ENCODE measurements at places on chromosomes 3 and 15. TPM values are rescaled to one million over a fixed set of nuclear protein-coding genes. Genes with fewer than 3 reads are reported as not detected.

The ACTC1 gene
- 0.52 TPM for total RNA-seq

The CLDN16 gene
- total RNA-seq = 0.10 TPM

The PRICKLE2 gene
- total RNA-seq = 23.6 TPM

DNA sequence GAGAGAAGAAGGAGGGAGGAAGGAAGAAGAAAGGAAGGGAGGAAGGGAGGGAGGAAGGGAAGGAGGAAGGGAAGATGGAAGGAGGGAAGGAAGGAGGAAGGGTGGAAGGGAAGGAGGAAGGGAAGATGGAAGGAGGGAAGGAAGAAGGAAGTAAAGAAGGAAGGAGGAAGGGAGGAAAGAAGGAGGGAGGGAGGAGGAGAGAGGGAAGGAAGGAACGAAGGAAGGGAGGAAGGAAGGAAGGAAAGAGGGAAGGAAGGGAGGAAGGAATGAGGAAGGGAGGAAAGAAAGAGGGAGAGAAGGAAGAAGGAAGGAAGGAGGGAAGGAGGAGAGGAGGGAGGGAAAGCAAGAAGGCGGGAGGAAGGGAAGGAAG, 31.8 kb upstream of the ALDH1L1 start:
- DNase-seq = no peak

The PLA2G4D gene
- total RNA-seq = not detected

DNA sequence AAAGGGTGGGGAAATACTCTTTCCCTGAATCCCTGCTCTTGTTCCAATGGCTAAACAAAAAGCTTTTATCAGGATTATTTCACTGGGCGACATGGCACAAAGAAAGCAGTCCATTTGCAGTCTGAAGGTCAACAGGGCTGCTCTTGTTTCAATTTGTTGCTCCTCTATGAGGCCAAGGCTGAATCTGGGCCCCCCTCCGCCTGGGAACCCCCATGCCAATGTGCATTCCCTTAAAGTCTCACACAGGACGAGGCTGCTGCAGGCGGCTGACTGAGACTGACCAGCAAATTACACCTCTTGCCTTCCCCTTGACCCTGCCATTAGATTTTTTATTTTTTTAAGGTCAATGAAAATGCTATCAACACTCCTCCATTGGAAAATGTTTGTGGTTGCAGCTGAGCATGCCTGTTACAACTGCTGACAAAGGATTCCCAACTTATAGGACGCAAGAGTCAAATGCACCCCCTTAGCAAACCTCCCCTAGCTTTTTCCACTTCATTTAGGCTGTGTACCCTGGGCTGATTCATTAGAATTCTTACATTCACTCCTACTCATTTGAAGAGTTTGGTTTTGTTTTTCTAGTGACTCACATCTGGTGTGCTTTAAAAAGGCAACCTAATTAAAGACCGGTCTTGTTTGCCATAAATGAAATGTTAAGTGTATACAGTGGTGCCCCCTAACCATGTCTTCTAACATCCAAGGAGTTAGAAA, 60.8 kb upstream of the ARHGEF3 start:
- DNase-seq = no peak

DNA sequence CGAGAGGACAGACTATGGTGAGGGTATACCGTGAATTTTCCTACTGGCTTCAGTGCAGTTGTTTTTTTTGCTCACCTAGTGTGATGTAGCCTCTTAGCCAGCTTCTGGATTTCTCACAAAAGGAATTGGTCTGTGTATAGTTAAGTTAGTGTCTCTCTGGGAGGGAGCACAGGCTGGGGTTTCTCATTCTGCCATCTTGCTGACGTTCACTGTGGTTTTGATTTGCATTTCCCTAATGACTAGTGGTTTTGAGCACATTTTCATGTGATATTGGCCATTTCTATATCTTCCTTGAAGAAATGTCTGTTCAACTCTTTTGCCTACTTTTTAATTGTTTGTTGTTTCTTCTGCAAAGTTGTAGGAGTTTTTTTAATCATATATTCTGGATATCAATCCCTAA, 2.2 kb upstream of the CD86 start:
- no peak for DNase-seq

The USP13 gene
- 5.4 TPM for total RNA-seq

GRCh38 chr3:134372396-134373270, 1.6 kb downstream of the AMOTL2 start:
- no peak for DNase-seq

GRCh38 chr3:42264399-42265058, 1.5 kb downstream of the CCK start:
- DNase-seq = no peak

DNA sequence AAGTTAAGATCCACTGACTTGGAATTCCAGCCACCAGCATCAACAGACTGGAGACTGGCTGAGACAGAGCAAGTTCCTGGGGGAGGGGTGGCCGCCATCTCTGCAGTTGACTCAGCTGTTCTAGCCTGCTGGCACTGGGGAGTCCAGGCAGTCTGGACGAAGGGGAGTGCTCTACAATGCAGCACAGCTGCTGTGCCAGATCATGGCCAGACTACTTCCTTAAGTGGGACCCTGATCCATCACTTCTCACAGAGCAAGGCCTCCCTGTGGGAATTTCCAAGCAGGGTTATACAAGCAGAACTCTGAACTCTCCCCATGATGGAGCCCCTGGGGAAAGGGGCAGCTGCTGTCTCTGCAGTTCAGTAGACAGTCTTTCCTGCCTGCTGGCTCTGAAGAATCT, 35.2 kb downstream of the PYGO1 start:
- DNase-seq = no peak

GRCh38 chr15:88898736-88899135, 3.4 kb upstream of the HAPLN3 start:
- no peak for DNase-seq

DNA sequence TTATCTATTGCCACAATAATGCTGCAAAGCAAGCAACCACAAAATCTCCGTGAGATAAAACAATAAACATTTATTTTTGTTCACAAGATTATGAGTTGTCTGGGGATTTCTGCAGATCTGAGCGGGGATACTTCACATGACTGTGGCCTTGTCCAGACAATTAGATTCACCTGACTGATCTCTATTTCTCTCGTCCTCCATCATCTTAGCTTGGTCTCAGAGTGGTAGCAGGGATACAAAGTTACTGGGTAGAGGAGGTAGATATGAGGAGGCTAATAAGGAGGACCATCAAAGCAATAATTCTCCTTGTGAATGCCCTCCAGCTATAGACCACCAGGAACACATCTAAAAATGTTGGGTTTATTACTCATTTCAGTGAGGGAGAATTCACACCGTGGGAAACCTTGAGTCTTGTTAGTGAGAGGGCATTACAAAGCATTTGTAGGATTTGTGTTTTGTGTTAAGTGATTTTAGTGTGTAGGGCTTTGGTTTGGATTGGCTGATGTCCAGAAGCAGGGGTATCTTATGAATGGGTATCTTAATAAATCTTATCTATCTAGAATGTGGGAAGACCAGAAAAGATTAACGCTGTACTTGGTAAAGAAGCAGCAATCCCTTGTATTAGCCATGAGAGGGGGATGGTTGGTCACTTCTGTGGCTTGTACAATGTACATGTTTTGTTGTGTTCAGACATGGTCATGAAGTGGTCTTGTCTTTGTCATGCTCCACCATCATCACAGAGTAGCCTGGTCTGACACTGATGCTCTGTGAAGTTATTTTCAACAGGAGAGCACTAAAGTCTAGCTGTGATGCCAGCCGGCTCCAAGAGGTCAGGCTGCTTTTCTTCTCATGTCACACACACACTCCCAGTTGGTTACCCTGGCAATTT, 287.6 kb upstream of the STT3B start:
- no peak for DNase-seq

GRCh38 chr3:13555753-13556152, 6.8 kb downstream of the FBLN2 start:
- no peak for DNase-seq

The PRRT3 gene
- total RNA-seq = 11.3 TPM

The LRTM1 gene
- total RNA-seq = 0.29 TPM

The SYNPR gene
- total RNA-seq = 2.3 TPM

The DCBLD2 gene
- total RNA-seq = 51.2 TPM

The DAZL gene
- total RNA-seq = not detected

The TMIE gene
- 0.62 TPM for total RNA-seq

- no peak for DNase-seq
Observed at GRCh38 chr3:175015056-175015635, 156.0 kb downstream of the NAALADL2 start.

The GATA2 gene
- 23.9 TPM for total RNA-seq

The GUCA1C gene
- not detected for total RNA-seq

GRCh38 chr15:97521381-97522285, 438.9 kb upstream of the ARRDC4 start:
- DNase-seq = no peak

The OXTR gene
- 4.1 TPM for total RNA-seq

- DNase-seq = peak; percentile 69
Observed at GRCh38 chr3:19947549-19948225, 790 bp downstream of the RAB5A start.

The CHRNA5 gene
- total RNA-seq = 11.5 TPM

DNA sequence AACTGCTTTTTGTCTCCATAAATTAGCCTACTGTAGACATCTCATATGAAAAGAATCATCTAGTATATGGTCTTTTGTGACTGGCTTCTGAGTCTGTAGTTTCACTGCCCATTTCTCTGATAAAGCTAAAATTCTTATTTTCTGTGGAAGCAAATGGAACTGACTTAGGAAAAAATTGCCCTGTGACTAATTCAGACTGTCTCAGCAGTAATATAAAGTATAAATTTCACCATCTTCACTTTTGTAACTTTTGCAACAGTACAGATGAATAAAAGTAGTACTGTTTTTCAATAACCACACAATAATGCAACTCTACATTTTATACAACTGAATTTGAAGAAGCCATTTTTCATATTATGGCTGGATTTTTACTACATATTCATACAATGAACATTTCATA, 104.1 kb downstream of the TBC1D5 start:
- DNase-seq = no peak

GRCh38 chr15:78955355-78955754, 10.5 kb upstream of the CTSH start:
- no peak for DNase-seq

DNA sequence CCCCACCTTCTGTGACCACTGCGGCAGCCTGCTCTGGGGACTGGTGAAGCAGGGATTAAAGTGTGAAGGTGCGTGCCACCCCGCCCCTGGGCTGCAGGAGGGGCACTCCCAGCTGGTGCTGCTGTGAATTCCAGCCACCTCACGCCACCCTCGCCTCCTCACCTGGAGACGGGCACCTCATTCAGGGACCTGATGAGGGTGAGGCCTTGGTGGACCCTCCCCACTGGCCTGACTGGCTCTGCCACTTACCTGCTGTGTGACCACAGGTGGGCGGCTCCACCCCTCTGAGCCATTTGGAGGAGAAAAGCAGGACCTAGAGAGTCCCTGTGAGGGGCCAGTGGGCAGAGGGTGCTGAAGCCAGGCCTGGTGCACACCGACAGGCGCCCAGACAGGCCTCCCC, 22.5 kb downstream of the PRKCD start:
- DNase-seq = no peak

- DNase-seq = no peak
Observed at GRCh38 chr15:69990566-69991421, 106.9 kb downstream of the TLE3 start.

DNA sequence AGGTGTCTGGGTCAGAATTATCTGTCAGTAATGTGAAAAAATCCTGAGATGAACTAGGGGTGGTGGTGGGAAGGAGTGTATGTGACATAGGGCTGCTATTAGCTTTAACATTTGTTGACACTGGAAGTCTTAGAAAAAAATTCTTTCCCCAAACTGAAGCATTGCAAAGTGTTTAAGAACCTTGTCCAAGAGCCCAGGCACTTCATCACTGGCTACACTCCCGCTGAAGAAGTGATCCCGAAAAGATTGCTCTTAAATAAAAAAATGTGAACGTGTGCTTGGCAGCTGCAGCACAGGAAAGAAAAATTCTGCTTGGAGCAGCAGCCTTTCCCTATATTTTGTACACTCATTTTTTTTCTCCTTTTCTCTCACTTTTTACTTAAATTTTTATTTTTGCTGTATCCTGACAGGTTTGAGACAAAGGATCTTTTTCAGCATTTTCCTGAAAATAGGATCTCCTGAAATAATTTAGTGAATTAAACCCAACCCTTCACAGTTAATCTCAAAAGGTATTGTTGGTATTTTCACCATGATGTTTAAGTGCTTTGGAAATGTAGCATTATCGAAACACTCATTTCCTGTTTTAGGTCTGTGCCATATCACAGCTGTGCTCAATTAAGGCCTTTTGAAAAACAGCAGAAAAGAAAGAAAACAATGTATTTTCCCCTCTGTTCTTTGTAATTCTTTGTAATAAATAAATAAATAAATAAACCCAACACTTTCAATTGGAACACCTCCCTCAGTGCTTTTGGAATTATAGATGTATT, 477.6 kb downstream of the ZNF385D start:
- DNase-seq = no peak

DNA sequence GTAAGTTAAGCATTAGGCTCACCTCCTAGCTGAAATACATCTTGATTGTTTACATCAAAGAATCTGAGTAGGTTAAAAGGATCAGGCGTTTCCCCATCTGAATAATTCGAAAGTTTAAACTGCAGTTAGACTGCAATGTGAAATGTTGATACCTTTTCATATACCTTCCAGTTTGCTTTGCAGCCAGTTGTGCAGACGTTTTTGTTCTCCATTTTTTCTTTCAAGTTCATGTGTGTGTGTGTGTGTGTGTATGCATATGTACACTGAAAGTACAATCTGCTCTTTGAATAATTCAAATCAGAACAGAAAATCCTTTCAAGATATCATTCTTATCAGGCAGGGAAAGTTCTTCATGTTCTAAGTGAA, 2.9 kb downstream of the ITPR1 start:
- DNase-seq = no peak

The GPR160 gene
- total RNA-seq = 13.1 TPM

DNA sequence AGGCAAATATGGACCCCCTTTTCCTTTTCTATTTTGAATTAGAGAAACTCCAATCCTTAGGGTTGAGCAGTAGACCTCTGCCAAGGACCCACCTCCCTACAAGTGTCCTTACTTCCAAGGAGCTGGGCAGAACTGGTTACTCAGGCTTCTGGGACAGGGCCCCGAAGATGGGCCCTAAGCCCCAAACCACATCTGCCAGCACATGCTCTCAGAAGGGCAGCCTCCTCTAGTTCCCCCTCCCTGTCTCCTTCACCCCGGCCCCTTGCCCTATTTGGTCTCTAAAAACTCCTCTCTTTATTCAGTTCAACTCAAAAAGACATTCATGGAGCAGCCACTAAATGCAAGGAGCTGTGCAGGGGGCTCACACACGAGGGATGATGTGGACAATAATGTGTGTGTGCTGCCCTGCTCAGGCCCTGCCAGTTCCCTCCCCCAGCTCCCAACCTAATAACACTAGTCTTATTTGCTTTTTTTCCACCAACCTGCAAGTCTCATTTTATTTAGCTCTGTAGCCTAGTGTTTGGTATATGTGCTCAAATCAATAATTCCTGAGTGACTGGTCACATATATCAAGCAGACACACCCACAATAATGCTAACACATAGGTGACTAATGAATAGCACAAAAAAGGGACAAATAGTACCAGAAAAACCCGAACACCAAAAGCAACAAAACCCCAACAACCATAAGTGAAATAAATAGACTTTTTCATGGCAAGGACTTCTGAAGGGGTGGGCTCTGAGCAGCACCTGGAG, 12.2 kb downstream of the ZDHHC3 start:
- DNase-seq = no peak

GRCh38 chr3:135017003-135017893, 222.2 kb downstream of the EPHB1 start:
- DNase-seq = no peak

The SLC2A2 gene
- 1.9 TPM for total RNA-seq
